ENCODE measurements at places on chromosomes 7 and 10.
A peak's percentile ranks its signal among the peaks of the same experiment; 100 is the strongest.

DNA sequence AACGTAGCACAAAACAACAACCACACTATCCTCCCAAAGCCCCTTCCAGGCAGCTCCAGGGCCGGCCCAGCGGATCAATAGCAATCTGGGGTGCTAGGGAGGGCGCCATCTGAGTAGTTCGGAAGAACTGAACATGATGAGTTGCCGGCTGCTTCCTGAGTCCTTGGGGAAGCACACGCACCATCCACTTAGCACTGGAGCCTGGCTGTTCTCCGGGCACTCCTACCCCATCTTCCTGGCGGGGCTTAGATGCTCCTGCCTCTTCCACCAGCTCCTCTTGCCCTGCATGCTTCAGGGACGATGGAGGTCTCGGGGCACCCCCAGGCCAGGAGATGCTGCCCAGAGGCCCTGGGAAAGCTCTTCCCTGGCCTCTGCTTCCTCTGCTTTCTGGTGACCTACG lies at the start of gene KCNK18:
TSS of gene KCNK18 (plus strand) at position 301 of the 400 bp plus-strand sequence. CDS start at position 301, 0 bp downstream.
- DNase-seq, result no peak
- H3K27ac ChIP-seq, result no peak within 1 kb of the TSS
- H3K4me1 ChIP-seq, result no peaks in the 10 kb centered on the region
- H3K27me3 ChIP-seq, result no peaks in the 10 kb centered on the region
- no peak within 1 kb of the TSS for H3K4me3 ChIP-seq

DNA sequence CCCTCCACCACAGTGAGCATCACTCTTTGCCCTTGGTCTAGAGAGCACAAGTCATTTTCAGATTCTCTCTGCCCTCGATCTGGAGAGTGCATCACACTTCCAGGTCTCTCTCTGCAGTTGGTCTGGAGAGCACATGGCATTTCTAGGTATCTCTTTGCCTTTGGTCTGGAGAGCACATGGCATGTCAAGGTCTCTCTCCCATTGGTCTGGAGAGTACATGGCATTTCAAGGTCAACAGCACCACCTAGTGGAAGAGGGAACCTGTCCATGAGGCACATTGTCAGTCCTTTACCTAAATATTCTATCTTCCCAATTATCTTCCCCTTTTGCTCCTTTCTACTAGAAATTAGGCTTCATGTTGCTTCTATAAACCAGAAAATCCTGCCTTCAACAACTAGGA lies 1139.4 kb downstream of the XPNPEP1 start:
- H3K4me1 ChIP-seq, result no peaks in the 10 kb centered on the region
- no peak overlapping the region for H3K4me3 ChIP-seq
- no peaks in the 10 kb centered on the region for H3K27me3 ChIP-seq

DNA sequence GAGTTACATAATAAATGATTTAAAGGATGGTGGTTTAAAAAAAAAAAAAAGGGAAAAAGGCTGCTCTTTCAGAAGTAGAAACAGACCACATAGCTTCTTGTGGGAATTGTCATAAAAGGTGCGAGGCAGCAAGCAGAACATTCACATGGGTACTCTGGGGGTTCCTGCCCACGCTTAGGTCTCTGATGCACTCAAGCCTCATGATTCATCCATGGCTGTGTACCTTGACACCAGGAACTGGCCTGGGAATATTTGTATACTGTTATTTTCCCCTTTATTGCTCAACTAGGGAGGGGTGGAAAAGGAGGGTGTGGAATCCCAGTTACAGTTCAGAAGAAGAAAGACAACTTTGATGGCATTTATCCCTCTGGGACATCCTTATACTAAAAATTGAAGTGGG lies 4.0 kb downstream of the PON2 start:
- no peak overlapping the region for H3K27ac ChIP-seq
- H3K27me3 ChIP-seq, result no peaks in the 10 kb centered on the region
- peak; percentile 19 for DNase-seq
- H3K4me3 ChIP-seq, result no peak overlapping the region
- H3K36me3 ChIP-seq, result peaks cover 3% of the 10 kb centered on the region

- H3K27ac ChIP-seq, result no peak overlapping the region
- no peaks in the 10 kb centered on the region for H3K36me3 ChIP-seq
- H3K27me3 ChIP-seq, result no peaks in the 10 kb centered on the region
- DNase-seq, result no peak
- no peak overlapping the region for H3K4me3 ChIP-seq
These were observed 571.6 kb downstream of the SH2D4B start for GRCh38 chr10:81109200-81109752.

DNA sequence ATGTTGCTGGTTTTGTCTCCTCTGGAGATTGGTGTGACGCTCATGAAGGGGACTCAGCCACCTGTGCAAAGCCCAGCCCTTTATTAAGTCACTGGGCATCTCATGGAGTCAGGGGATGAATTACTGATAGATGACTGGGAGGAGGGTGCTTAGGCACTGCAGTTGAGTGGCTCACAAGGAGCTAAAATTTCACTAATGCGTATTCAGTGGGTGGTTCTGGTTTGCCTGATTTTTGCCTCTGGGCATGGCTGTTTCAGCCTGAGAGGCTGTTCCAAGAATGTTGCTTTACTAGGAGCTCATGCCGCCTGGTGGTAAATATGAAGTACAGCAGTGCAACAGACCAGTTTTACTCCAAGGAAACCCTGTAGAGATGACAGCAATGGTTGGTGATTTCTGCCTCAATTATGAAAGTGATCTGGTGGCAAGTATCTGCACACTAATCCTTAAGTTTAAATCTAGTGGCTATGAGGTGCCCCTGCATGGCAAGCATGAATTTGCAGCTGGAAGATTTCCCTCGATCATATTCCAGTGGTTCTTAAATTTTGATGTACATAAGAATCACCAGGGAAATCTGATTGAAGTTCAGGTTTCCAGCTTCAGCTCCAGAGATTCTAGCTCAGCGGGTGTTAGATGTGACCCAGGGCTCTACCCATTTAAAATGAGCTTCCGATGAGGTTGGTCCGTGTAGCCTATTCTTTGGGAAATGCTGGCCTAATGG lies 19.9 kb downstream of the ACTA2 start:
- H3K27me3 ChIP-seq, result no peaks in the 10 kb centered on the region
- H3K27ac ChIP-seq, result peak overlapping the region; percentile 52
- peak; percentile 87 for DNase-seq

GRCh38 chr10:83927166-83927565 lies 212.1 kb upstream of the GHITM start:
- no peaks in the 10 kb centered on the region for H3K36me3 ChIP-seq
- no peak overlapping the region for H3K27ac ChIP-seq
- no peak overlapping the region for H3K4me3 ChIP-seq
- no peak for DNase-seq
- H3K27me3 ChIP-seq, result no peaks in the 10 kb centered on the region

- DNase-seq, result peak; percentile 78
- H3K27ac ChIP-seq, result peak overlapping the region; percentile 70
- peaks cover 11% of the 10 kb centered on the region for H3K36me3 ChIP-seq
- peaks cover 6% of the 10 kb centered on the region for H3K4me1 ChIP-seq
- H3K4me3 ChIP-seq, result no peak overlapping the region
These were observed 39.3 kb downstream of the SEPTIN7 start for GRCh38 chr7:35839860-35840854.

- no peak overlapping the region for H3K27ac ChIP-seq
- no peak overlapping the region for H3K4me3 ChIP-seq
- peaks cover 30% of the 10 kb centered on the region for H3K4me1 ChIP-seq
- peak; percentile 44 for DNase-seq
- H3K36me3 ChIP-seq, result peaks cover 35% of the 10 kb centered on the region
These were observed 4.2 kb downstream of the SMARCD3 start for GRCh38 chr7:151244196-151244840.

DNA sequence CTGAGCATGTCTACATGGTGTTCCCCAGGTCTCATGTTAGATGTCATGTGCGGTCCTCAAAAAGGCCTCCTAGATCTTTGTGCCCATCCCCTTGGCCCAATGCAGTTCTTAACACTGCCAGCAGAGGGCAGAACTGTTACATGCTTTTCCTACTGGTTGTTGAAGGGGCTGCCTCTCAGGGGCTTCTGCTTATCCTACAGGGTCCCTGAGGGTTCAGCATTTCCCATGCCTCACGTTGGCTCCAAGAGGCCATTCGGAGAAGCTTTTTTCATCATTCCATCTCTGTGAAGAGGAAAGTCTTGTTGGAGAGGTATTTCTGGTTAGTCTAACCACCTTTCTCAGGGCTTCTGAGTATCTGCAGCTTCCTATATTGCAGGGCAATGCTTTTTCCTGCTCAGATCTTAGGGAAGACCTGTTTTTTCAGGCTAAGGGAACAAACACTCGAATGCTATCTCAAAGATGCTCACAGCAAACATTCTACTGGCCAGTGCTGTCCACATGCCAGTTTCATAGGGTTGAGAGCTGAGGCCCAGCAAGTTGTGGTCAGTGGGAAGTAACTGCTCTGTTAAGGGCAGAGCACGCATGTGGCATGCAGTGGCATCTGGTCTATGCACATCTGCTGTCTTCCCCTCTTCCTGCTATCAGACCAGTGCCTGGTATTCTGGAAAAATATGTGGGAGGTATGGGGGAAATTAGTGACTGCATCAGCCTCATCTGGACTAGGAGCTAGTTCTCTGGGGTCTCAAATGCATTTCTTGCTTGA lies 31.5 kb downstream of the MBL2 start:
- H3K4me1 ChIP-seq, result no peaks in the 10 kb centered on the region
- peak; percentile 17 for DNase-seq
- H3K4me3 ChIP-seq, result no peak overlapping the region
- no peak overlapping the region for H3K27ac ChIP-seq
- H3K27me3 ChIP-seq, result no peaks in the 10 kb centered on the region

GRCh38 chr10:129105266-129105665 lies 361.8 kb upstream of the MGMT start:
- peak; percentile 66 for DNase-seq
- H3K36me3 ChIP-seq, result no peaks in the 10 kb centered on the region
- H3K4me3 ChIP-seq, result no peak overlapping the region
- H3K27ac ChIP-seq, result peak overlapping the region; percentile 90

- H3K4me3 ChIP-seq, result no peak overlapping the region
- peaks cover 29% of the 10 kb centered on the region for H3K4me1 ChIP-seq
- no peak overlapping the region for H3K27ac ChIP-seq
- H3K27me3 ChIP-seq, result no peaks in the 10 kb centered on the region
- peaks cover 12% of the 10 kb centered on the region for H3K36me3 ChIP-seq
- no peak for DNase-seq
These were observed 170.3 kb downstream of the NEURL1 start for GRCh38 chr10:103663802-103664201.

DNA sequence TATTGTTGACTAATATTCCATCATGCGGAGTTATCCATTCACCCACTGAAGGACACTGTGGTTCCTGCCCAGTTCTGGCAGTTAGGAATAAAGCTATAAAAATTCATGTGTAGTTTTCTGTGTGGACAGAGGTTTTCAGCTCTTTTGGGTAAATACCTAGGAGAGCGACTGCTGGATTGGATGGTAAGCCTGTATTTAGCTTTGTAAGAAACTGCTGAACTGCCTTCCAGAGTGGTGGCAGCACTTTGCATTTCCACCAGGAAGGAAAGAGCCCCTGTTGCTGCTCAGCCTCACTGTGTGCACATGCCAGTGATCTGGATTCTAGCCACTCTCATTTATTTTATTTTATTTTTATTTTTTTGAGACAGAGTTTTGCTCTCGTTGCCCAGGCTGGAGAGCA lies 14.2 kb downstream of the ZNF775 start:
- peaks cover 11% of the 10 kb centered on the region for H3K4me1 ChIP-seq
- no peaks in the 10 kb centered on the region for H3K27me3 ChIP-seq

GRCh38 chr7:72313906-72314305 lies 98.2 kb downstream of the CALN1 start:
- no peaks in the 10 kb centered on the region for H3K4me1 ChIP-seq
- H3K36me3 ChIP-seq, result no peaks in the 10 kb centered on the region
- no peak overlapping the region for H3K4me3 ChIP-seq
- no peak overlapping the region for H3K27ac ChIP-seq

- H3K36me3 ChIP-seq, result no peaks in the 10 kb centered on the region
- peaks cover 2% of the 10 kb centered on the region for H3K27me3 ChIP-seq
- H3K4me1 ChIP-seq, result no peaks in the 10 kb centered on the region
These were observed 14.3 kb downstream of the RPEL1 start for GRCh38 chr10:103259989-103260388.

GRCh38 chr7:127251465-127252376 lies 1.0 kb downstream of the GRM8 start:
- H3K4me1 ChIP-seq, result peaks cover 6% of the 10 kb centered on the region
- no peak overlapping the region for H3K27ac ChIP-seq
- no peaks in the 10 kb centered on the region for H3K36me3 ChIP-seq
- H3K27me3 ChIP-seq, result peaks cover 39% of the 10 kb centered on the region
- DNase-seq, result no peak
